Stimulated activated CD8-positive, alpha-beta memory T cell treated with anti-CD3 and anti-CD28 coated beads, Interleukin-4, amount 100 ng/mL, for 24 hours (primary cell): ENCODE measurements at places on chromosomes 7 and 10.

DNA sequence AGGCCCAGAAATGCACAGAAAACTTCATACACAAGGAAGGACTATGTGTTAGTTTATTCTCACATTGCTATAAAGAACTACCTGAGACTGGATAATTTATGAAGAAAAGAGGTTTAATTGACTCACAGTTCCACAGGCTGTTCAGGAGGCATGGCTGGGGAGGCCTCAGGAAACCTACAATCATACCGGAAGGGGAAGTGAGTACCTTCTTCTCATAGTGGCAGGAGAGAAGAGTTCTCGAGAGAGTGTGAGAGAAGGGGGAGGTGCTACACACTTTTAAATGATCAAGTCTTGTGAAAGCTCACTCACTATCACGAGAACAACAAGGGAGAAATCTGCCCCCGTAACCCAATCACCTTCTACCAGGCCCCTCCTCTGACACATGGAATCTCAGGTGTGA lies 16.8 kb upstream of the RAMP3 start:
- no peak for DNase-seq

GRCh38 chr10:82953331-82953730 lies 1078.3 kb downstream of the NRG3 start:
- no peak for DNase-seq

- no peak for DNase-seq
These were observed 16.2 kb upstream of the CPVL start for GRCh38 chr7:29162577-29162976.

- DNase-seq = no peak
These were observed 201.9 kb downstream of the BMPER start for GRCh38 chr7:34107276-34107675.

DNA sequence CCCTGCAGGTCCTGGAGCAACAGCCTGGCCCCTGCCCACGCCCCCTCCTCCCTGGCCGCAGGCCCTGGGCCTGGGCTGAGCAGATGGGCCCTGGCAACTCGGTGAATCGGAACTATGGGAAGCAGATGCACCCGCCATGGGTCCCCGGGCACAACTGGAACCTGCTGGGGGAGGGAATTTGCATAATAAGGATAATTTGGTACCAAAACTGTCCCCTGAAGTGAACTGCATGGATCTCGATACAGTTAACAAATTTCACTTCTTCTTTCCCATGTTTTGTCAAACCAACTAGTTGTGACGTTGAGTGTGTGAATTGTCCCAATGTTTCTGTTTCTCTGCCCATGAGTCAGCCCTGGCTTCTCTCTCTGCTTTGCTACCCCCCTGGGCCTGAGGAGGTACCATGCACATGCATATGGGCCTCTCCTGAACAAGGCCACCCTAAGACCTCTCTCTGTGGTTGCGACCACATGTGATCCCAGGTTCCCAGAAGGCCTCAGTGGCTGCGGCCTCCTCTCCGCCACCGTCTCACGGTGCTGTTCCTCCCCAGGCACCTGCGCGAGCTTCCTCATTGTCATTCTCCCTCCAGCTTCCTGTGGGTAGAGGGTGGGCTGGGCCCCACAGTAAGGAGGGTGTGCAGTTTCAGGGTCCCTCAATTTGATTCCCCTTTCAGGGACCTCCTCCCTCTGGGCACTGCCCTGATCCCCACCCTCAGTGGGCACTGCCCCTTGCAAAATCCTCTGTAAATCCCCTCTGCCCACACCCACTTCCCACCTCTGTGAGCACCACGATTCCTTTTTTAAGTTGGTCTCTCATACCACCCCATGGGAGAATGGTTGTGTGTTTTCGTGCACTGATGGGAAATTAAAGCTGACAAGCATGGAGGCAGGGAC lies 40.0 kb downstream of the FIGNL1 start:
- no peak for DNase-seq

DNA sequence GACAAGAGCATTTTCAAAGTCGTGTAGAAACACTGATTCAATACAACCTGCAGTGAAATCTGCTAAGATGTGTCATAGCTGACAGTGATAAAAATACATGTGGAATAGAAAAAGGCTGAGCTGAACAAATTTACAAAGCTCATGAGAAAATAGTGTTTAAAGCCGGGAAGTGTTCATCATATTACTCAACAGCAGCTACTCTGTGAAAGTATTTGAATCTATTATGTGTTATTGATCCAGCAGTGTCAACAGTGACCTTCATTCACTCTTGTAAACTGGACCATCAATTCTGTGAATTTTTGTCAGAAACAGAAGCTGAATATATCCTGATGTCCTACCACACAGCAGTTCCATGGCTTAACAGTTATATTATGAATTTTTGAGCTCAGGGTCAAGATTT lies 11.6 kb downstream of the DYDC1 start:
- DNase-seq = no peak

DNA sequence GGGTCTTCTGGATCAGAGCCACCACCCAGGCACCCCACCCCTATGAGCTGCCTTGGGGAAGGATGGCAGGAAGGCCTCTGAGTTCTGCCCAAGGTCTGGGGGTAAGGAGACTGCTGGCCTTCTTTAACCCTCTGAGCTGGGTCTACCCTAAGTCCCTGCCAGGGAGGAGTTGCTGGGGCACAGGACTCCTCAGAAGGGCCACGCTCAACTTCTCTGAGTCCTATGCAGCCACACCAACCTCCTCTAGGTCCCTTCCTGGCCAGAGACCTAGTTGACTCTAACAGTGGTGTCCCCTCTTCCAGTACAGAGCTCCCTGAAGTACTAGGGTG lies 2.6 kb upstream of the NEURL1 start:
- DNase-seq = no peak

DNA sequence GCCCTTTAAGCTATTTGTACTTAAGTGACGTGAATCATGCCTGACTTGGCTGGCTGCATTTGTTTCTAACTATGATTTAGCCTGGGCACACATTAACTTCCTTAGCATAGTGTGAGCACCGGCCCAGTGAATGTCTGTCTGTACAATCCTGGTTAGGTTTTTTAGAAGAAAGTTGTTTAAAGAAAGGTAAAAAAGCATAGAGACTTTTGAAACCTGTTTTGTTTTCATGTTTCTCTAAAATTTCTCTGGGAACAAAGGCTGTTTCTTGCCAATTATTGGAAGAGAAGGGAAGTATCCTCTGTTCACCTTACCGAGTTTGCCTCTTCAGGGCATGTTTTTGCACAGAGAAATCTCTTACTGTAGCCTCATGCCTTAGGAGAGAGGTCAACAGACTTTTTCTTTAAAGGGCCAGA lies 42.9 kb upstream of the MET start:
- no peak for DNase-seq

DNA sequence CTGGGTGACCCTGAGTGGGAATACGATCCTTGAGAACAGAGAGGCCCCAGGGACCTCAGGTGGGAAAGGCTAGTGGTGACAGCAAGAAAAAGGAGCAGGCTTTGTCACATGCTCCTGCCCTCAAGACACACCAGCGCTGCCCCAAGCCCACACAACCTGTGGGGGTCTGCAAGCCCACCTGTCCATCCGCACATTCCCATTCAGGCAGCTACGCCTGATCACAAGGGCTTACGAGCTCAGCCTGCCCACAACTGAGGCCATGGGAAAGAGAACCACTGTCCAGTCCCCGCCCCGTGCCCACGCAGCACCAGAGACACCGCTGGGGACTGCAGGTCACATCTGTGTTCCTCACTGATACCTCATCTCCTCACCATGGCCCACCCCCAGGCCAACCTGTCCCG lies 26.7 kb downstream of the EBF3 start:
- no peak for DNase-seq

DNA sequence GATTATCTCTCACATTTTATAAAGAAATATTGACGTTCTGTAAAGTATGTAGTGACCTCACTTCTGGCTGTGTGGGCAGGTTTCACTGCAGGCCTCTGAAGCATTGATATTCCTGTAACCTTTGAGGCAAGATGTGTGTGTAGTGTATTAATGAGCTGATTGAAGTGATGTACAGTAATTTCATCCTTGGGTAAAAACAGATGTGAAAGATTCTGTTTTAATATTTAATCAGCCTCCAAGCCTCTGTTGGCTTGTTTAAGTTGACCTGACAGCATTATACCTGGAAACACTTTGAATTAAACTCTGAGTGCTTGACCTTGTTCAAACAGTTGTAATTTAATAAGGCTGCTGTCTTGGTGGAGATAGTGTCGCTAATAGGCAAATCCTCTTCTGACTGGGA lies 74.9 kb downstream of the KAT6B start:
- no peak for DNase-seq

DNA sequence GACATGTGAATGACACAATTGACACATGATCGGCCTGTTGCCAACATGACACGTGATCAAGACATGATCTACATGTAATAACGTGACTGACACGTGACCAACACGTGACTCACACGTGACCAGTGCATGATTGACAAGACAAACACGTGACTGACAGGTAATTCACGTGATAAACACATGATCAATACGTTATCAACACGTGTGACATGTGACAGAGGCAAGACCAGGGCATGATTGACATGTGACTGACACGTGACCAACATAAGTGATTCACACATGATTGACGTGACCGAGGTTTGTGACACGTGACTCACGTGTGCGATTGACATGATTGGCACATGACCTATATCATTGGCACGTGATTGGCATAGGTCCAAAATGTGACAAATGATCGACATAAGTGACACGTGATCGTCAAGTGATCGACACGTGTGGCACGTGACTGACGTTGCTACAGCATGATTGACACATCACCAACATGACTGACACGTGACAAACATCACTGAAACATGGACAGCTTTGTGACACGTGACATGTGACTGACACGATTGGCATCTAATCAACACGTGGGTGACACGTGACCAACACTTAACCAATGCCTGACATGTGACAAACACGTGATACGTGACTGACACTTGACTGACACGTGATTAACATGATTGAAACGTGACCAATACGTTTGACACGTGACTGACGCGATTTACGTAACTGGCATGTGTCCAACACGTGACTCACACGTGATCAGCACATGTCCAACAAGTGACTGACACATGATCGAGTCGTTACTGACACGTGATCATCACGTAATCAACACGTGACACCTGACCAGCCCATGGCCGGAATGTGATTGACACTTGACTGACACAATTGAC lies 23.0 kb downstream of the CRPPA start:
- DNase-seq = no peak

GRCh38 chr7:29234438-29234837 lies 39.9 kb downstream of the CHN2 start:
- DNase-seq = no peak

DNA sequence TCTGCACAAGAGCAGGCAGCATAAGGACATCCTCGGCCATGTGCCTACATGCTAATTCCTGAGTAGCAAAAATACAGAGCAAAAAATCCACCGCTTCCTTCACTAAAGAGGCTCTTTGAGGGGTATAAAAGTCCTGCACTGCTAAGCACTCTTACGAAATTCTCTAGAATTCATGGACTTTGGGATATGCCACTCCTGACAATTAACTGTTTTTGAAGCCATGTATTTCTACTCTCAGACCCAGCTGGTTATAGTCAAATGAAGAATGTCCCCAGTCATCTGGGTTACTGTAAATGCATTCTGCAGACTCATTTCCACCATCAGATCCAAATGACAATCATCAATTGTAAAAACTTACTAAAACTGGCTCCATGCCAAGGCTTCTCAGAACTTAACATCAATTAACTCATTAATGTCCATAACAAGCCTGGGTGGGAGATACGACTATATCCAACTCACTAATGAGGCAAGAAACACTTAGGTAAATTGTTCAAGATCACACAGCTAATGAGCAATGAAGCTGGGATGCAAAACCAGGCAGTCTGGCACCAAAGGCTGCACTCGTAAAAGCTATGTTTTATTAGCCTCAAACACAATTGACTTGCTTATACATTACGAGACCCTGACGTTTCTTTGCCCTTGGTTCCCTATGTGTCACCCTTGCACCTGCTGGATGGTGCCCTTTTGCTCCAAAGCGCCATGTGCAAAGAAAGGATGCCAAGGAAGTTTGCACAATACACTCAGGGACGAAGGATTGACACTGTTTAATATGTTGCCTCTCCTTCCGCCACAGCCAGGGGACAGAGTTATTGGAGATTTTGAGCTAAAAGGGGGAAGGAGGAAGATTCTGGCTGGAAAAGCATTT lies 250.4 kb downstream of the ELMO1 start:
- no peak for DNase-seq

DNA sequence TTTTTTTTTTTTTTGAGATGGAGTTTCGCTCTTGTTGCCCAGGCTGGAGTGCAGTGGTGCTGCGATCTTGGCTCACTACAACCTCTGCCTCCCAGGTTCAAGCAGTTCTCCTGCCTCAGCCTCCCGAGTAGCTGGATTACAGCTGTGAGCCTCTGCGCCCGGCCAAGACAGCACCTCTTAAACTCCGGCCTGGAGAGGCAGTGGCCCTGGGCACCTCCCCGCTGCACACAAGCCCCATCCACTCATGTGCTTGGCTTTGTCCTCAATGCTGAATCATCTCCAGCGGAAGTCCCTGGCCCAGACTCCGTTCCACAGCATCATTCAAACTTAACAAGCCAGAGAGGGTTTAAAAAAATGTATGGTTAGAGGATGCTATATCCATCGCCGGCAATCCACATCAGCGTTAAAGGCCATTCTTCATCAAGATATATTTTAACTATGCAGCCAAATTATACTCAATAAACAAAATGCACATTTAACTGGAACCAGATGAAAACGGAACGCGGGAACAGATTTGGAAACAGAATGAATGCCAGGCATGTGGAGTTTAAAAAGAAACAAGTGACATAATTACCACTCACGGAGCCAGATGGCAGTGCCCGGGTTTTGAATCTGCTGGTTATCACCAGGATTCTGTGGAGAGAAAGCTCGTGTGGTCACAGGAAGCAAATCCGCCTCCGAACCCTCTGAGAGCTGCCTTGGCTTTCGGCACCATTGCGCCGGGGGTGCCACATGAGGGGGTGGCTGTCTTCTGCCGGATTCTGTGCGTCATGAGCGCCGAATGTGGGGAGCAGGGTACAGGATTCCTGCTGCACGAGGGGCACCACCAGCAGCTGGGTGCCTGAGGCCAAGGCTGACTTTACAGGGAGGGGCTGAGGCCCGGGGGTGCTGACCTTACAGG lies 45.6 kb upstream of the CFAP46 start:
- DNase-seq = no peak

- no peak for DNase-seq
These were observed 120.8 kb downstream of the PTPN20 start for GRCh38 chr10:47031901-47032465.

GRCh38 chr7:18354108-18355085 lies 141.2 kb upstream of the HDAC9 start:
- DNase-seq = no peak

DNA sequence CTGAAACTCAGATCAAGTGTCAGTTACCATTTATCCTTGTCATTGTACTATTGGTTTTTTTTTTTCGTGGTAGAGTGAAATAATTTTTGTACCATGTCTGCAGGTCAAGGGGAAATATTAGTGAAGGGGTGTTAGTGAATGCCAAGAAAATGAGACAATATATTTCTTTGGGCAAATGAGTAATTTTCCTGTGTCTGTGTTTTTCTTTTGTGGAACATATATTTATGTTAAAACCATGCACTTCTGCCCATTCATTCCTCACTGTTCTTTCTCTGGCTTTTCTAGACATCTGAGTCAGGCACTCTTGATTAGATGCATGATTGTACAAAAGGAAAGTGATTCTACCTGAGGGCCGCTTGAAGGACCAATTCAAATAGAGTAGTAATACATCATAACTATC lies 161.6 kb downstream of the BICC1 start:
- no peak for DNase-seq
